ENCODE measurements at places on chromosomes 5 and 9.
A peak's percentile ranks its signal among the peaks of the same experiment; 100 is the strongest.

GRCh38 chr5:138980441-138980840 lies 105.3 kb upstream of the LRRTM2 start:
- DNase-seq: no peak

DNA sequence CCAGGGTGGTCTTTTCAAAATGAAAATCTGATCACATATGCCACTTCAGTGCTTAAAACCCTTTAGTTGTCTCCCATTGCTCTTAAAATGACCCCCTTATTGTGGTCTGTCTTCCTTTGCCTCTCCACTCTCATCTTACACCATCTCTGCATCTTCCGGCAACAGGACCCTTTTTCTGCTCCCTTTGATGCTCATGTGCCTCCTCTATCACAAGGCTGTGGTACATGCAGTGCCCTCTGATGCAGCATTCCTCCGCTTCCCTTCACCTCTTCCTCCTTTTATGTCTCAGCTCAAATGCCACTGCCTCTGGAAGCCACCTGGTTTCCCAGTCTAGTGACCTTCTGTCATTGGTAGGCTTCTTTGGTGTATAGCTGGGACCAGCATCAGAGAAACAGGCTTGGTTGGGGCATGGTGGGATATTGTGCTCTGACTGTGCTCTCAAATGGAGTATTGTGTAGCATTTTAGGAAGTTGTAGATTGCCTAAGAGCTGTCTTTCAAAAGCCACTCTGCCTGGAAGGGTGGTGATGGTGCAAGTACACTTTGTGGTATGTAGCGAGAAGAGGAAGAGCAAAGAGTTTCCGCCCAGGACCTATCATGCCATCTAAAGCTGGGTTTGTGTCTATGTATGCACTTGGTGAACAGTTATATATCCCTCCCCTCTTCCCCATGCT lies 28.1 kb downstream of the ARHGAP26 start:
- no peak for DNase-seq

GRCh38 chr9:75063556-75064305 lies 24.2 kb downstream of the NMRK1 start:
- DNase-seq: peak; percentile 89

- no peak for DNase-seq
Observed at GRCh38 chr9:135703726-135704125, 1.7 kb downstream of the KCNT1 start.

DNA sequence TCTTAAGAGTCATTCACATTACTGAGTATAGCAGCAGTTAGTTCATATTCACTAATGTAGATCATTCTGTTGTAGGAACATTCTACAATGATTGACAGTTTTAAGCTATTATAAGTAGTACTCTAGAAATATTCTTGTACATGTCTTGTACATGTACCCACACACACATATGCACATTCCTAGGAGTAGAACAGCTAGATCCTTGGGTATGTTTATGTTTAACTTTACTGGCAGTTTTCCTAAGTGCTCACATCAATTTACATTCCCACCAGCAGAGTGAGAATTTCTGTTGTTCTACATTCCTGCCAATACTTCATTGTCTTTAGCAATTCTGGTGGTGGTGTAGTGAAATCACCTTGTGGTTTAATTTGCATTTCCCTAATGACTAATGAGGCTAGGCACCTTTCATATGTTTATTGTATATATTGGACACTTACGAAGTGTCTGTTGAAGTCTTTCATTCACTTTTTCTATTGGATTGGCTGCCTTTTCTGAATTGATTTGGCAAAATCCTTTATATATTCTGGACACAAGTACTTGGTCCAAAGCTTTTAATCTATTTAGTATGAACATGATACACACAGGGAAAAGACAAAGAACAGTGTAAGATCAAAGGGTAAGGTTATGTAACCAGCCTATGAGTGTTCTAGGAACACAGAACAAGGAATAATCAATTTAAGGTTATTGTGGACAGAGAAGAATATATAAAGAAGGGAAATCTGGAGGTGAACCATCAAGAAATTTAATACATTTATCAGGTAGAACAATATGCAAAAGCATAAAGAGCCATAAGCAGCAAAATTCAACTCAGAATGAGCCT lies 95.6 kb downstream of the MLLT3 start:
- DNase-seq: no peak

- no peak for DNase-seq
Observed at GRCh38 chr5:90134892-90135291, 274.7 kb downstream of the CETN3 start.

GRCh38 chr9:114096866-114097612 lies 2.1 kb downstream of the KIF12 start:
- no peak for DNase-seq

GRCh38 chr5:117333011-117333410 lies 758.4 kb upstream of the SEMA6A start:
- DNase-seq: peak; percentile 52

GRCh38 chr5:12242950-12243888 lies 339.0 kb upstream of the CTNND2 start:
- no peak for DNase-seq

GRCh38 chr9:15519831-15520230 lies 9.1 kb upstream of the PSIP1 start:
- no peak for DNase-seq

GRCh38 chr5:157590478-157590877 lies 14.9 kb upstream of the ADAM19 start:
- no peak for DNase-seq

GRCh38 chr5:55308254-55308836 lies 556 bp downstream of the MTREX start:
- peak; percentile 36 for DNase-seq

GRCh38 chr9:27514551-27514950 lies 9.5 kb upstream of the IFNK start:
- DNase-seq: peak; percentile 15

- DNase-seq: peak; percentile 90
Observed at GRCh38 chr5:31809050-31809870, 170.3 kb downstream of the PDZD2 start.

DNA sequence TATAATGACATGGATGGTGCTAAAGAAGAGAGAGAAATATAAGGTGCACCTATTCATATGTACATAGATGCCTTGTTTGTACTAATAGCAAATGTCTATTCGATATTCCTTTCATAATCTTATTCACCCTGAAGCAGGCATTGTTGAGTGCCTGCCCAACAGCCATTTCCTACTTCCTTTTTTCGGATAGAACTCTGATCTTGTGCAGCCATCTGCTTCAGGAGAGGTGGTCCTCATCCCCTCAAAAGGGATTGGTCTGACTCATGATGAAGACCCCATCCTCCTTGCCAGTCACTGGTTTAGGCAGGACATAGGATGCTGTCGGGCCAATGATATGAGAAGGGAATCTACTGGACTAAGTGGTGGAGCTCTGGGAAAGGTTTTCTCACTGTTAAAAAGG lies 8.4 kb upstream of the RANBP3L start:
- DNase-seq: no peak

DNA sequence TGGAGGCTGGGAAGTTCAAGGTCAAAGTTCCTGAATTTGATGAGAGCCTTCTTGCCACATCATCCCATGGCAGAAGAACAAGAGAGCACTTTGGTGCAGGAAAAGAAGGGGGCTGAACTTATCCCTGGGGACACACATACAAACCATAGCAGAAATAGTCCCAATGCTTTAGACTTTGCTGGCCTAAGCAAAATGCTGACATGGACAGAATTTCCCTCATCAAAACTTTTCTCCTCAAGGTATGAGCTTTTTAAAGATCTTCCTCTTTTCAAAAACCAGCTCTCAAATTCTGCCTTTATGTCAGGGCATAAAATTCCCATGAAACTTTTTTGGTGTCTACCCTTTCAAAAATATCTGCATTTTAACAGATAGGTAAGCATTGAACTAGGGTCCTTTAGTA lies 341.8 kb upstream of the SMARCA2 start:
- DNase-seq: no peak

GRCh38 chr5:155091063-155091648 lies 77.6 kb downstream of the KIF4B start:
- no peak for DNase-seq

- DNase-seq: no peak
Observed at GRCh38 chr5:44885903-44886302, 77.2 kb downstream of the MRPS30 start.

DNA sequence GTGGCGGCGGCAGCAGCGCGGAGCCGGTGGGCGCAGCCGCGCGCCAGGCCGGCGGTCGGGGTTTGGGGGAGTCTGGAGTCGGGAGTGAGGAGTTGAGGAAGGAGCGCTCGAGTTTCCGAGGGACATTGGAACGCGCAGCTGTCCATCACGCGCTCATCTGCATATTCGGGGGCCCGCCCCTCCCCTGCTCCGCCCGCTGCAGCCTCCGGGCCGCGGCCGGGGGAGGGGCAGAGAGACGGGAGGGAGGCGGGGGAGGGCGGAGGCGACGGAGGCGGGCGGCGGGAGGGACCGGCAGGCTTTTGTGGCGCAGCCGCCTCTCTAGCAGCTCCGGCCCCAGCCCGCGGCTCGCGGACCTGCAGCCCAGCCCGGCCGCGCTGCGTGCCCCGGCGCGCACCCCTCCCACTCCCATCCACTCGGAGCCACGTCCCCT lies at the start of gene IRX2:
TSS of gene IRX2 (minus strand) at position 86 of the 430 bp plus-strand sequence. CDS start 264 bp downstream, outside the sequence.
- DNase-seq: peak; percentile 18

DNA sequence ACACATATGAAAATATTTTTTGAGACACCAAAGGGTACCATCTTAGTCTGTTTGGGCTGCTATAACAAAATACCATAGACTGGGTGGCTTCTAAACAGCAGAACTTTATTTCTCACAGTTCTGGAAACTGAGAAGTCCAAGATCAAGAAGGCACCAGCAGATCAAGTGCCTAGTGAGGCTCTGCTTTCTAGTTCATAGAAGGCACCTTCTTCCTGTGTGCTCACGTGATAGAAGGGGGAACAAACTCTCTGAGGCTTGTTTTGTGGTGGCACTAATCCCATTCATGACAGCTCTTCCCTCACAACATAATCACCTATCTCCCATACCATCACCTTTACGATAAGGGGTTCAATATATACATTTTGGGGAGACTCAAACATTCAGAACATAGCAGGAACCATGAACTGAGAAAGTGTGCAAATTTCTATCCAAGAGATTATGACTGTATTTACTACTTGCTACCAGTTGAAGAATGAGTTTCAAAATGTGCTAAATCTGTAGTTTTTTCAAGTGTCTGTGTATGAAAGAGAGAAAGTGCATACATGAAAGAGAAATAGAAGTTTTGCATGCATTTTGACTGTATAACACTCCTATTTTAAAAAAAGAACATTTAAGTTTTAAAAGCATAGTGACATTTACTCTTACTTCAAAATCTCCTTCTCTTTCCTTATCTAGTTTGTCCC lies 207.3 kb downstream of the PARP8 start:
- DNase-seq: no peak

GRCh38 chr5:78808818-78809217 lies 160.2 kb upstream of the LHFPL2 start:
- DNase-seq: no peak

GRCh38 chr9:113541019-113541900 lies 77.7 kb downstream of the RGS3 start:
- DNase-seq: peak; percentile 69

DNA sequence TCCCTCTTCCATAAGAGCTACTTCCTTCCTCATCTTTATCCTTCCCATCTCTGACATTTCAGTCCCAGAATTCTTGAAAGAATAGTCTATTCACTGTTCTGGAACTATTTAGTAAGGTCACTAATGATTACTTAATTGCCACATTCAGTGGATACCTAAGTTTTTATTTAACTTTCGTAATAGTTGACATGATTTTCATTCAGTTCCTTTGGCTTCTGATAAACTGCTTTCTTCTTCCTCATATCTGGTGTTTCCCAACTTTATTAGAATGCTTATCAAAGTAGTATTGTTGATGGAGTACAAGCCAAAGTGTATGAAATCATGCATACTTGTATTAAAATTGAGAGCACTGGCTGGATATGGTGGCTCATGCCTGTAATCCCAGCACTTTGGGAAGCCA lies 10.8 kb downstream of the UBE2D2 start:
- DNase-seq: no peak

GRCh38 chr5:16819522-16820167 lies 116.4 kb downstream of the MYO10 start:
- DNase-seq: no peak

DNA sequence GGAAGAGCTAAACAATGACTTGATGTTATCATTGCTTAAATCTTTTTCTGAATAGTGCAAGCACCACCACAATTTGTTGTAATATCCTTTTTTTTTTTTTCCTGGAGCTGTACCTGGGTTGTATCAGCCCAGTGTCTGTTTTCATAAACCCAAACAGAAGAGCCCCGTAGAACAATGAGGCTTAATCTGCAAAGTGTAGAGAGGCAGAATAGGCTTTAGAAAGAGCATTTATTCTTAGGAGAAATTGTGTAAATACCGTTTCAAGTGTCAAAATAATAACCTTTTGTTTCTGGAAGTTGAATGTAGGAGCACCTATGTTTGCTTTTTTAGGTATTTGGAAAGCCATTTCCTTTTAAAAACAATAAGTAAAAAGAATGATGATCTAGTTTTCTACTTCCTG lies 26.4 kb downstream of the RGS7BP start:
- no peak for DNase-seq

GRCh38 chr9:10443181-10443867 lies 169.5 kb downstream of the PTPRD start:
- DNase-seq: no peak
